DMS53 (cell line): ENCODE measurements at places on chromosomes 12 and 14.

GRCh38 chr12:22037947-22038346, 8.1 kb upstream of the CMAS start:
- DNase-seq = no peak

DNA sequence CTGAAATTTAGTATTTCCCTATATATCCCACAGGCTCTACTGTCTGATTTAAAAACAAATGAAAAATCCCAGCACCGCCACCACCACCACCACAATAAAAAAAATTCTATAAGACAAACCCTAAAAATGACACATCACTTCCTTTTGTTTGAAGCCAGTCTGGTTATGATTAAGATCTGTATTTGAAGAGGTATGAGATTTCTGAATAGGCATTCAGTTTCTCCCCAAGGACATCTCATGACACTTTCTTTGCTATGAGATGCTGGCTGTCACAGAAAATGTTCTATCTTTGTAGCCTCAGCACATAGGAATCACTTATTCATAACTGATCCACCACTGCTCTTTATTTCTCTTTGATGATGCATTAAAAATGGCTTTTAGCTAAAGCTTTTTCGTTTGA, 1071.0 kb downstream of the SLC6A15 start:
- DNase-seq = no peak

DNA sequence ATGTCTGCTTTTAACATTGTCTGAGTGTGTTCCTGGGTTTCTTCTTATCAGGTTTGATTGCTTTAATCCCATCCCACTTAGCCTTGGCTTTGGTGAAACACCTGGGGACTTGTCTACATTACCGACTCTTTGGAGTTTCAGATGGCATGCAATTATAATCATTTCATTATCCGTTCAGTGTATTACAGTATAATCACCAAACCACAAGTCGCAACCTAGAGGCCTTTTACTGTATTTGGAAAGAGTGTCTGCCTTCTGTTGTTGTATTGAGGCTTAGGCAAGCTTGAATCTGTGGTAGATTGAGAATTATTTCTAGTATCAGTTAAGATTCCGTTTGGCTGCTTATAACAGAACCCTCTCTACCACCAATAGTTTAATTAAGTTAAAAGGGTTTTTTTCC, 103.9 kb downstream of the TGFB3 start:
- no peak for DNase-seq

GRCh38 chr12:851913-852312, 97.6 kb downstream of the RAD52 start:
- DNase-seq = no peak

DNA sequence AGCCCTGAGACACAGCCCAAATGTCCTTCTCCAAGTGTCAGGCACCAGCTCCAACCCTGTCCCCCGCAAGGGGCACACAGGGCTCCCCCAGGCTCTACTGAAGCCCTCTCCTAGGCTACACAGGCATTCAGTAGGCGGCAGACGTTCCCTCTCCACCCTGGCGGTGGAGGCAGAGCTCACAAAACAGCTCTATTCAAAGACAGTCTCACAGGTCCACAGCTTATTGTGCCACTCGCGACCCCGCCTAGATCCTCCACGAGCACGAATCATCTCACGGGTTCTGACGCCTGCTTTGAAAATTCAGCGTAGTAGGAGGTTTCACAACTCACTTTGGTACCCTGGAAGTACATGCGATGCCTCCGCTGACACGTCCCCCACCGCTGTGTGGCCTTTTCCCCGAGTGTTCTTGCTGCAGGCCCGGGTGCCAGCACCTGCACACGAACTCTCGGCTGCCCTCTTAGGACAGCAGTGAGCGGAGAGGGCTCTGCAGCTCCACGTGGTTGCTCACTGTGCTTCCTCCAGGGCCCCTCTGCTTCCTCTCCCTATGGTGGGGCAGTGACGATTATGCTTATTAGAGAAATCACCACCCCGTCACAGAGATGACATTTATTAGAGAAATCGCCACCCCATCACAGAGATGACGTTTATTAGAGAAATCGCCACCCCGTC, 78.5 kb downstream of the ADGRD1 start:
- DNase-seq = peak; percentile 36

GRCh38 chr12:26226629-26227360, 31.4 kb downstream of the SSPN start:
- peak; percentile 87 for DNase-seq

DNA sequence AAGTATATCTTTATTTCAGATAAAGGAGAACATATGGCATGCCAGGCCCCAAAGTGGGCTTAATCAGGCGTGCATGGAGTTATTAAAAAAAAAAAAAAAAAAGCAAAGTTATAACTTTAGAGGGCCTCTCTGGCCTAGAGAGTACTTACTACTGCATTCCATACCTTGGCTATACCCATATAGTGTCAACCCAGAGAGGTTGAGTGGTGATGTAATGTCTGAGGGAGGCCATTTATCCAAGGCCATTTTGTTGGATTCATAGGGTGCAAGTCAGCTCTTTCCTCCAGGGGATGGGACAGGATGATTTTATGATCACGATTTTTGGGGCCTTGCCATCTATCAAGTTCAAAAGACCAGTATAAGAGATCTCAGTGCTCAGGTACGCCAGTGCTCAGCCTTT, 66.4 kb downstream of the DCAF5 start:
- DNase-seq = no peak

GRCh38 chr12:6606331-6607131, 648 bp downstream of the CHD4 start:
- DNase-seq = peak; percentile 87

DNA sequence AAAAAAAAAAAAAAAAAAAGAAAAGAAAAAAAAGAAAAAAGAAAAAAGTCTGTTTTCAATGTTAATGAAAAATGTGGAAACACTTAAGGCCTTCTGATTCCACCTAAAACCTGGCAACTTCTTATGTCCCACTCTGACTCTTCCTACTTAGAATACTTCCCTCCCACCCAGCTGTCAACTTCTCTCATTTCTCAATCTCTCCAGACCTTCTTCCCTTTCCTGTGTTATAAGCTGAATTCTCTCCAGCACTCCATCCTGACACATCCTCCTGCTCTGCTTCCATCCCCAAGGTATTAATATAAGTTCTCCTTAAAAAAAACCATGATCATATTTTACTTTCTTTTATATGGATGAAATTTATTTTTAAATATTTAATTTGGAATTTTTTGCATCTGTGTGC, 20.3 kb upstream of the TMTC1 start:
- no peak for DNase-seq

- peak; percentile 53 for DNase-seq
Observed at GRCh38 chr12:116015525-116015924, 262.0 kb downstream of the MED13L start.

DNA sequence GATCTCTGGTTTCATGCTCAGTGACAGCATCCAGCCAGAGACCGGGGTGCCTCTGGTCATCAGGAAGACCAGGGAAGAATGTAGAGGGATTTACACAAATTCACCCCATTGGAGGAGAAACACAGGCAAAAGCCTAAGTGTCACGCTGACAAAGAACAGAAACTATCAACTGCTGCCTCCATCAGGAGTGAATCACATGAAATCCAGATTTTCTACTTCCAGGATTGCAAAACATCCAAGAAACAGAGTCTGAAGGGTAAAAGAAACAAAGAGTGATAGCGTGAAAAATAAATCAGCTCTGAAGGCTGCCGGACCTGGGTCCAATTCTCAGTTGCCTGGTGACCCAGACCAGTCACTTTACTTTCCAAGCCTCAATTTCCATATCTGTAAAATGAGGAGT, 136.1 kb upstream of the MAP1LC3B2 start:
- no peak for DNase-seq

- DNase-seq = no peak
Observed at GRCh38 chr12:108831309-108831991, 25.9 kb downstream of the SSH1 start.

GRCh38 chr14:75049136-75049535, 2.1 kb downstream of the MLH3 start:
- DNase-seq = no peak

GRCh38 chr14:45039390-45039789, 44.5 kb upstream of the PRPF39 start:
- DNase-seq = no peak

DNA sequence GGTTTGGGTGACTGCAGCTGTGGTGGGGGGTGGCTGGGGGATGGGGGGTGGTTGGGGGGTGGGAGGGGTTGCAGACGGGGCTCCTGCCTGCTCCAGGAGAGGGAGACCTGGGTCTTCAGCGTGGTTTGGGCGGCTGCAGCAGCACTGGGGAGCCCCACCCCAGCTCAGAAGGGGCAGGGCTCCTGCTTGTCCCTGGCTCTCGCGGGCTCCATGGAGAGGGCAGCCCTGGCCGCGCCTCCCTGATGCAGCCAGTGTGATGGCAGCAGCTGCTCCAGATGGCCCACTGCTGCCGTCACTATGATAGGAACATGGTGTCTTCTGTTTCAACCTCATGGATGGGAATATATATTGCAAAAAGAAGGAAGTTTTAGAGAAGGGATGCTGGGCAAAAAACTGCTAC, 22.9 kb downstream of the TRHDE start:
- no peak for DNase-seq

DNA sequence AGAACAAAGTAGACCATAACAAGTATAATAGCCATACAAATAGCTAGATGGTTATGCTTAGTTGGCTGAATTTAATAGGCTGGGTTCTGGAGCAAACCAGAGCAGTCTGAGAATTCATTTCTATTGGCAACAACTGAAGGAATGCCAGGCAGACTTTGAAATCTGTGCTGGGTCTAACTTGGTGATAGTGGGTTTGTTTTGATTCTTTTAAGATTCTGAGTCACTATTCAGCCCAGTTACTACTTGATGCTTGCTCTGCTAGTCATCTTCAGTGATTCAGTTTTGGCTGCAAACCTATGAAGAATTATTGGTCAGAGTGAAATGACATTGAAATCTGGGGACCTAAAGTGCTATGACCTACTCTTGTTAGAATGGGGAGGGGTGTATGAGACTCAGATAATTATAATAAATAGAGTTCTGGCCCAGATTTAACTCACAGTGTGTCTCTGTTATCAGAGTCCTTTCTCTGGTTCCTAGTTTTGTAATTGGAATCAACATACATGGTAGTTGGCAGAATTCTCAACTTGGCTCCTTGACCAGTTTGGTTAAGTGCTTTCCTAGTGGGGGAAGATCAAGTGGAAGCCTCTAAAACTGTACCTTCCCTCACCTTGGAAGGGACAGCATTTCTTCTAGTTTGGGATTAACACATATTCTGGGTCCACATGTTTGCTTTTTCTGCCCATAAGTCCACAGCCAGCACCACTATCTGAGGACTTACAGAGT, 43.5 kb downstream of the MNAT1 start:
- no peak for DNase-seq

GRCh38 chr14:54200726-54201125, 196.1 kb upstream of the CDKN3 start:
- DNase-seq = no peak

GRCh38 chr14:102655137-102655536, 62.7 kb downstream of the RCOR1 start:
- peak; percentile 7 for DNase-seq

DNA sequence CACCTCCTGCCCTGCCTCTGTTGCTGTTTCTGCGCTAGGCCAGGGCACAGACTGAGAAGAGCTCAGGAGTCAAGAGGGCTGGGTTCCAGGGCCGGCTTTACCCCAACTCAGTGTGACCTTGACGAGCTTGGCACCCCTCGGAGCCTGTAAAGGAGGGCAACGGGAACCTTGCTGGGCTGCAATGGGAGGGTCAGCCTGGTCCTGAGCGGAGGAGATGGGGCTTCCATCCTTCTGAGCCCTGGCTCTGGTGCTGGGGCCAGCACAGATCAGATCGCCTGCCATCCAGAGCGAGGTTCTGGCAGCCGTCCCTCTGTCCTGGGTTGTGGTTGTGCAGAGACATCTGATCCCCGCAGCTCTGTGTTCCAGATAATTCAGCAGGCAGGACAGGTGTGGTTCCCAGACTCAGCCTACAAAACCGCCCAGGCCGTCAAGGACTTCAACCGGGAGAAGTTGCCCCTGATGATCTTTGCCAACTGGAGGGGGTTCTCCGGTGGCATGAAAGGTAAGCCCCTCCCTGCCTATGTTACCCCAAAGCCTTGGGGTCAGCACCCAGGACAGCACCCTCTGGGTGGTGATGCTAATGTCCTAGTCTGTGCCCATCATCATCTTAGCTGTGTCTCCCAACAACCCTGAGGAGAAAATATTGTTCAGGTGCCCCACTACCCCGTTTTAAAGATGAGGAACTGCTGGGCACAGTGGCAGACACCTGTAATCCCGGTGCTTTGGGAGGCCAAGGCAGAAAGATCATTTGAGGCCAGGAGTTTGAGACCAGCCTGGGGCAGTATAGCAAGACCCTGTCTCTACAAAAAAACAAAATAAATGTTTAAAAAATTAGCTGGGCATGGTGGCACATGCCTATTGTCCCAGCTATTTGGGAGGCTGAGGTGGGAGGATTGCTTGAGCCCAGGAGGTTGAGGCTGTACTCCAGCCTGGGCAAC, 50.2 kb downstream of the FOXN4 start:
- no peak for DNase-seq

- DNase-seq = peak; percentile 66
Observed at GRCh38 chr12:122421187-122421820, 1.2 kb downstream of the CLIP1 start.

- no peak for DNase-seq
Observed at GRCh38 chr12:55984861-55985260, 11.0 kb downstream of the RAB5B start.

DNA sequence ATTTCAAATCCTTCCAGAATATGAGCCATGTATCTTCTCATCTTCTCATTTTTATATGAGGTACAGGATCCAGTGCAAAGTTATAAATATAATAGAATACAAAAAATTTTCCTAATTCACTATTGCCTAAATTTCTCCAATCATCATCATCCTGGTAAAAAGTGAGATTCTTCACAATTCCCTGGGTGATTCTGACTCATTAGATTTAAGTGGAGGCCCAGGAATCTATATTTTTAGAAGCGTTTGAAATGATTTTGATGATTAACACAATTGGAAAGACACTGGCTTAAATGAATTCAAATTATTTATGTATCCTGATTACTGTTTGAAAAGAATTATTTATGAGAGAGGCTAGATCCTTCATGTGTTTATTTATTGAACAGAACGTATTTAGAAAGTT, 380.3 kb upstream of the PDE3A start:
- no peak for DNase-seq

DNA sequence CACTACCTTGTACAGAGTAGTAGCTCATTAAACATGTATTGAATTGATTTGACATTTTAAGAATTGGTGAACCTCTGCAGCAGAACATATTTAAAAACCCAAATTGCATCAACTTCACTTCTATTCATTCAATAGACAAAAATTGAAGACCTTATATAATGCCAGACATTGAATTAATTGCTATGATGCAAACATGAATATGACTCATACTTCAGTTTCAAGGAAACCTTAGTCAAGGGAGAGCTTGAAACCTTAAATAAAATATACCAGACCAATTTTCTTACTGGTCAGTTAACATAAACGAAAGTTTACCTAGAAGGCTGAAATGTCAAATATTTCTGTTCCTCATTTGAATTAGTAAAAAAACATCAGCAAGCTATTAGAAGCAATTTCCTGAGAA, 5.0 kb upstream of the MGAT4C start:
- no peak for DNase-seq

GRCh38 chr12:89516633-89517032, 8.0 kb downstream of the GALNT4 start:
- peak; percentile 28 for DNase-seq

DNA sequence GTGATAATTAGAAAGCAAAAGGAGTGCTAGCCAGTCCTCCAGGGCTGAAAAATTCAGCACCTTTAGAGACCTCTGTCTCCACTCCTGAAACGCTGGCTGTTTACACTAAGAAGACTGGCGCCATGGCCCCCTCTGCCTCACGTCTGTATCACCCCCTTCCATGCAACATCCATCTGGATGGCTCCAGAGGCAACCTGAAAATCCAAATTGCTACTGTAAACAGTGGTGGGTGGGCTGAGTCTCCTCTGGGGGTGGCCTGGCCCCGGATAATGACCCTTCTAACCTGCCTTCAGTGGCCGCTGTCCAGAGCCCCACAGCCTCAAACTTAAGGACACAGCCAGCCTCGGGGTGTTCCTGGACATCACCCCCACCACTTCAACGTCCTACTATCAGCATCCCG, 1.4 kb downstream of the PRKD1 start:
- DNase-seq = no peak
